ENCODE measurements at places on chromosomes 5 and 9.
A peak's percentile ranks its signal among the peaks of the same experiment; 100 is the strongest.

DNA sequence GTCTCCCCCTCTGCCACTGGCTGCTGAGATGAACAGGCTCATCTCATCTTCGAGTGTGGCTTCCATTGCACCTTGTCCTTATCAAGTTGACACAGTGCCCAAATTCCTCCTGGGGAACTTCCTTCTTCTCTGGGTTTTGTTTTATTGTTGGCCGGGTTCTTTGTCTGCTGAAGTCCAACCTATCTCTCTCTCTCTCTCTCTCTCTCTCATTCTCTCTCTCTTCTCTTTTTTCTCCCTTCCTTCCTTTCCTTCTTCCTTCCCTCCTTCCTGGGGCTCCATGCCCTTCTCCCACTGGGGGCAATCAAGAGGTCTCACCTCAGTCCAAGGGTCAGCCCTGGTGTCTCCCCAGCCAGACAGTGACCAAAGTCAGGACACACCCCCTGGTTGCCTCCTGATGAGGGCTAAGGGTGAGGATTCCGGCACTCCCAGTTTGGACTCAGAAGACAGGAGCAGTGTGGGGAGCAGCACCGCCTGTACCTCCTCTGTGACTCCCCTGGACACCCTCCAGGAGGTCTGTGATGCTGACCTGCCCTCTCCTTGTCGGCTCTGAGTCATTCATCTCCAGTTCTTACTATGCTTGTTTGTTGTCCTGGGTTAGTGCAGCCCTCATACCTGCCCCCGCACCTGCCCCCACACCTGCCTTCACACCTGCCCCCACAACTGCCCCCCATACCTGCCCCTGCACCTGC is 30.7 kb downstream of the KCNT1 start:
- H3K27me3 ChIP-seq: peaks cover 64% of the 10 kb centered on the region
- H3K4me1 ChIP-seq: no peaks in the 10 kb centered on the region
- no peak for DNase-seq
- H3K36me3 ChIP-seq: no peaks in the 10 kb centered on the region
- H3K27ac ChIP-seq: no peak overlapping the region

GRCh38 chr5:124923131-124923530 is 176.7 kb upstream of the ZNF608 start:
- H3K36me3 ChIP-seq: no peaks in the 10 kb centered on the region
- DNase-seq: no peak
- H3K27ac ChIP-seq: no peak overlapping the region
- H3K4me1 ChIP-seq: no peaks in the 10 kb centered on the region

DNA sequence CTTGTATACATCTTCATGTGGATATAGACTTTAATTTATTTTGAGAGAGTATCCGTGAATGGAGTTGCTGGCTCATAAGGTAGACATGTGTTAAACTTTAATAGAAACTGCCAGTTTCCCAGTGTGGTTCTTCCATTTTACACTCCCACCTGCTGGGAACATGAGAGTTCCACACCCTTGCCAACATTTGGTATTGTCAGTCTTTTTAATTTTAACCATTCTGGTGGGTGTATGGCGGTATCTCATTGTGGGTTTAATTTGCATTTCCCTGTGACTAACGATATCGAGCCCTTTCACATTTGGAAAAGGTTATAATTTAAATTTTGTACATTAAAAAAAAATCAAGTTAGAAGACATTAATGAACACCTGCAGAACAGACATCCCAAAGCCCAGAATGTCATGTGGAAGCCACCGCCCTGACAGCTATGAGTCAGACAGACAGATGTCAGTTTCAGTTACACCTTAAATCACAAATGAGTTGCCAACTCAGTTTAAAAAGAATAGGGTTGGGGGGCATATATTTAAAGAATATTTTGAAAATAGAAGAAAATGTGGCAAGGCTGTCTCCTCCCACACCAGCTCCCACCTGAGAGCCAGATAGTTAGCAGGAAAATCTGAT is 36.9 kb downstream of the ANKRD33B start:
- no peaks in the 10 kb centered on the region for H3K27me3 ChIP-seq
- H3K4me1 ChIP-seq: peaks cover 23% of the 10 kb centered on the region
- H3K4me3 ChIP-seq: no peak overlapping the region

DNA sequence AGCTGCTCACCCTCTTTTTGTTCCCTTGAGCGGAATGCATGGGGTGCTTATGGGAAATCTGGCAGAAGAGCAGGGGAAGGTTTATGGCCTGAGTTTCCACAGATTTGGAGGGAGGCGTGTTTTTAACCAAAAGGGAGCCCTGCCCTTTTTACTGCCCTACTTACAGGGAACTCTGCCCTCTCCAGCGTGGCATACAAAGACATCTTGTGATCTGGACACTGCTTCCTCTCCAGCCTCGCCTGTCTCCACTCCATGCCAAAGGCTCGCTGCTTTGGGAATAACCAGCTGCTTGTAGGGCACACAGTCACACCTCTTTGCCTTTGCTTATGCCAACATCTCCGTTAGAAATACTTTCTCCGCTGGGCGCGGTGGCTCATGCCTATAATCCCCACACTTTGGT is 314.2 kb downstream of the ARHGAP26 start:
- no peaks in the 10 kb centered on the region for H3K27me3 ChIP-seq
- H3K36me3 ChIP-seq: no peaks in the 10 kb centered on the region
- no peak for DNase-seq
- no peak overlapping the region for H3K4me3 ChIP-seq
- H3K4me1 ChIP-seq: no peaks in the 10 kb centered on the region
- H3K27ac ChIP-seq: no peak overlapping the region

DNA sequence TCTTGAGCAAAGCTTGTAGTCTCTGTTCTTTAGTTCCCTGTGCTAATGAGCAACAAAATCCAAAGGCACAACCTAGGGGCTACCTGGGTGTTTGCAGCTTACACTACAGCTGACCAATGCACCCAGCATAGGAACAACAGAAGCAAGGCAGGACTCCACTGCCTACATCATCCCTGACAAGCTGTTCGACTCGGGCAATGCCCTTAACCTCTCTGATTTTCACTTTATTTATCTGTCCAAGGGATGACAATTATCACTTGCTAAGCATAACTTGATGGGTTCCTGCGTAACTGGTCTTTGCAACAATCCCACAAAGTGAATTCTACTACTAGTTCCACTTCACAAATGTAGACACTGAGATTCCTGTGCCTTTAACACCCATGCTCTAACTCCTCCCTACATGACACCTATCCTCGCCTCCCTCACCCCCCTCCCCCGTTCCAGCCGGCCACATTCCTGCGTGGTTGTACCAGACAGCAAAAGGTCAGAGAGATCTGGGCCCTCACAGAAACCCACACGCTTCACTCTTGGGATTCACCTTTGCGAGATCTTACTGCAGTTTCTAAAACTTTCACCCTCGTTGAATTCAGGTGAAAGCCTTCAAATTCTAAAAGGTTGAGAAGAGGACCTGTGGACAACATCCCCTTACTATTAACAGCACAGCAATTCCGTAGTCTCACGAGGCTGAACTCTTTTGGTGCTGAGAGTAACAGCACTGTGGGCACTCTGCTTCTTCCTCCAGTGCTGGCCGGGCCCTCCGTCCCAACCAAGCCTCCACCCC is 995 bp downstream of the IPPK start:
- no peak for DNase-seq
- H3K27ac ChIP-seq: peak overlapping the region; percentile 98
- H3K36me3 ChIP-seq: peaks cover 9% of the 10 kb centered on the region

GRCh38 chr5:174325961-174326360 is 280.5 kb downstream of the NSG2 start:
- H3K27me3 ChIP-seq: no peaks in the 10 kb centered on the region
- DNase-seq: no peak
- H3K4me3 ChIP-seq: no peak overlapping the region
- no peak overlapping the region for H3K27ac ChIP-seq

- H3K27ac ChIP-seq: no peak overlapping the region
- DNase-seq: no peak
- H3K36me3 ChIP-seq: no peaks in the 10 kb centered on the region
Measured at GRCh38 chr9:71781391-71781790, 13.1 kb upstream of the CEMIP2 start.

DNA sequence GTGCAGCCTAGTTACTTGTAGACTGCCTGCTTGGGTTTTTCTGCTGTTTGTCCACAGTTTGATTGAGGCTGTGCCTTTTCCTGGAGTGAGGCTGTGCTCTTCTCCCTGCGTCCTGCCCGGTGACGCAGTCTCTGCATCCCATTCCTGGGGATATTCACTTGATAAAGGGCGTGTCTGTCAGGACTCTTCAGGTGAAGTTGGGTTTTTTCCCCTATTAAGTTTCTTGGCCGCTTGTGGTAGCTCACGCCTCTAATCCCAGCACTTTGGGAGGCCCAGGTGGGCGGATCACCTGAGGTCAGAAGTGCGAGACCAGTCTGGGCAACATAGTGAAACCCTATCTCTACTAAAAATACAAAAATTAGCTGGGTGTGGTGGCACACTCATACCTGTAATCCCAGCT is 50.0 kb upstream of the SUSD3 start:
- no peak for DNase-seq
- peaks cover 36% of the 10 kb centered on the region for H3K36me3 ChIP-seq
- H3K27ac ChIP-seq: no peak overlapping the region

DNA sequence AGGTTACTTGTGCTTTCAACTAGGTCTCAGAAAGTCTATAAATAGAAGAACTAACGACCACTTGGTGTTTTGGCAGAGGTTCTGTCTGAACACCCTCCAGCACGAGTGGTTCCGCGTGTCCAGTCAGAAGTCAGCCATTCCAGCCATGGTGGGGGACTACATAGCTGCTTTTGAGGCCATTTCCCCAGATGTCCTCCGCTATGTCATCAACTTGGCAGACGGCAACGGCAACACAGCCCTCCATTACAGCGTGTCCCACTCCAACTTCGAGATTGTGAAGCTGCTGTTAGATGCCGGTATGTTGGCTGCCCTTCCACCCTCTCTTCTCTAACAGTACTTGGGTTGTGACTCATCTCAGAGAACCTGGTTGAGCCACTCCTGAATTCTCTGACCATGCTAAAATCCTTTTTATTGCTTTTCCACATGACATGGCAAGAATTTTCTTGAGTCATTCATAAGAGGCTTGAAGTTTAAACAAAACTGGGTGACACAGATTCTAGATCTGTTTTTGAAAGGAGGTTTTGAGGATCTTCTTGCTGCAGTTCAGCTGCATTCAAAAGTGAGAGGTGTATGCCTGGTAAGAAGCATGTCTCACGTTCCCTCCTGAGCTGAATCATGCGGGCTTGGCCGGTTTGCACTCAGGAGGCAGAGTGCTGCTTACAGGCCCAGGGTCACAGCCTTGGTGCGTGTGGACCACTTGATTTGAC is 103.1 kb upstream of the DMRT1 start:
- H3K36me3 ChIP-seq: peaks cover 46% of the 10 kb centered on the region
- peaks cover 28% of the 10 kb centered on the region for H3K4me1 ChIP-seq
- H3K27ac ChIP-seq: peak overlapping the region; percentile 88

- no peak for DNase-seq
- H3K4me3 ChIP-seq: no peak overlapping the region
- no peaks in the 10 kb centered on the region for H3K36me3 ChIP-seq
- H3K4me1 ChIP-seq: peaks cover 12% of the 10 kb centered on the region
Measured at GRCh38 chr9:16328349-16328748, 542.1 kb downstream of the BNC2 start.

GRCh38 chr5:178131446-178131996 is 707 bp downstream of the RMND5B start:
- H3K27me3 ChIP-seq: no peaks in the 10 kb centered on the region
- no peak for DNase-seq
- H3K4me3 ChIP-seq: peak overlapping the region; percentile 69

GRCh38 chr9:133971121-133971951 is 20.8 kb downstream of the VAV2 start:
- H3K27ac ChIP-seq: no peak overlapping the region
- H3K27me3 ChIP-seq: no peaks in the 10 kb centered on the region
- H3K36me3 ChIP-seq: no peaks in the 10 kb centered on the region
- H3K4me3 ChIP-seq: no peak overlapping the region
- no peaks in the 10 kb centered on the region for H3K4me1 ChIP-seq

DNA sequence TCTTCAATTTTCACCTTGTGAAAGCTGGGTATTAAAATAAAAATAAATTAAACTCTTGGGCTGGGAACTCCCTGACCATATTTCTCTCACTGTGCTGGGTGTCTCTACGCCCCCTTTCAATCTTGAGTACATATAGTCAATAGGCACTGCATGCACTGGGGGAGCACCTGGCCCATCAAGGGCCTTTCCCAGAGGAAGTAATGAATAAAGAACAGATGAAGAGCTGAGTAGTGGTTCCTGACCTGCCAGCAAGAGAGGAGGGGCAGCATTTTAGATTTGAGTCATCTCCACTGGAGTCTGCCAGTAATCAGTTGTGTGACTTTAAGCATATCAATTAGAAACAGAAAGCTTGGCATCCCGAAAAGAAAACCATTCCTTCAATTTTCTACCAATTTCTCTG is 6.2 kb downstream of the MAPKAP1 start:
- no peaks in the 10 kb centered on the region for H3K36me3 ChIP-seq
- no peaks in the 10 kb centered on the region for H3K27me3 ChIP-seq
- DNase-seq: no peak
- peaks cover 7% of the 10 kb centered on the region for H3K4me1 ChIP-seq
- no peak overlapping the region for H3K27ac ChIP-seq
- H3K4me3 ChIP-seq: no peak overlapping the region

DNA sequence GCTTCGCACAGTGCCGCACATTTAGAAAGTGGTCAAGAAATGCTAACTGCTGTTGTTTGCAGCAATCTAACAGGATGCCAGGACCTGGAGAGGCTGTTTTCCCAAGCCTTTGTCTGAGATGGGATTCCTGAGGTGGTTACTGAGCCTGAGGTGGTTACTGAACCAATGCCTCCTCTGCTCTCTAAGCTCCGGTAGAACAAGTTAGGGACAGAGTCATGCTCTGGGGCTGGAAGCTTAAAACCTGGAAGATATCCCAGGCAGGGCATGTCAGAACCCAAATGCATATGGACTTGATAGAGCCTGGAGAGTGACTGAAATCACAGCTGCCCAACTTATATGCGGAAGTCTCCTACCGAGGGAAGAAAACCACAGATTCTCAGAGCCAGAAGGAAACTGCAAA is 46.5 kb upstream of the FAT2 start:
- H3K36me3 ChIP-seq: no peaks in the 10 kb centered on the region
- peak overlapping the region; percentile 90 for H3K27ac ChIP-seq
- no peak overlapping the region for H3K4me3 ChIP-seq
- H3K27me3 ChIP-seq: no peaks in the 10 kb centered on the region
- no peak for DNase-seq
- H3K4me1 ChIP-seq: peaks cover 98% of the 10 kb centered on the region

DNA sequence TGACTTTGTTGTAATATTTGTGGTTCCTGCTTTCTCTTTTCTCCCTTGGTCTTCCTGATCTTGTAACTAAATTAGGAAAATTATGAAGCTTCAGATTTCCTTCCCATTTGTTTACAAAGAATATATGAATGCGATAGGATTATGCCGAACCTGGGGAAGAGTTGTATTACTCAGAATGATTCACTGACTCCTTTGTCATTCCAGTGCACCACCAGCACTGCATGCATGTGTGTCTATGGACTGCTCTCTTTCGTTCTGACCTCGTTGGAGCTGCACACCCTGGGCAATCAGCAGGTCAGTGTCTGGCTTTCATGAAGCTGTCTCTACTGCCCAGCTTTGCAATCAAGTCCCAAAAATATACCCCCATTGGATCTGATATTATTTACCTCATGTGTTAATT is 25.5 kb downstream of the NUP188 start:
- no peak for DNase-seq
- H3K27me3 ChIP-seq: no peaks in the 10 kb centered on the region
- peaks cover 100% of the 10 kb centered on the region for H3K36me3 ChIP-seq
- no peaks in the 10 kb centered on the region for H3K4me1 ChIP-seq
- H3K4me3 ChIP-seq: no peak overlapping the region
